ENCODE measurements at places on chromosomes 3 and 15.

DNA sequence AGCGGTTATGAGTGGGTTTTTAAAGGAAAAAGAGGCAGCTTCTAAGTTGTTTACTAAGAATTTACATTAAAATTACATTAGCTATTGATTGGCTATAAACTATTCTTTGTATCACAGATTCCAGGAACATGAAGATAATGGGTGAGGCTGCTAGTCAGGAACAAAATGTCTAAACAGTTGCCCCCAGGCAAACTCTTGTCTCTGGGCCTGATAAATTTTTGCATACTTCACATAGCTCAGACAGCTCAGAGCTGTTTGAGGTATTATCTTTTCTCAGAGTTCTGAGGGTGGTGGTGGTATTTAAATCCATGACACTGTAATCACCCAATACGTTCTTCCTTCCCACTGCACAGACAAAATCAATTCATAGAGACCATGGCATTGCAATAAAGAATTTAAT is 2.1 kb upstream of the HACD2 start:
- no peak for DNase-seq

DNA sequence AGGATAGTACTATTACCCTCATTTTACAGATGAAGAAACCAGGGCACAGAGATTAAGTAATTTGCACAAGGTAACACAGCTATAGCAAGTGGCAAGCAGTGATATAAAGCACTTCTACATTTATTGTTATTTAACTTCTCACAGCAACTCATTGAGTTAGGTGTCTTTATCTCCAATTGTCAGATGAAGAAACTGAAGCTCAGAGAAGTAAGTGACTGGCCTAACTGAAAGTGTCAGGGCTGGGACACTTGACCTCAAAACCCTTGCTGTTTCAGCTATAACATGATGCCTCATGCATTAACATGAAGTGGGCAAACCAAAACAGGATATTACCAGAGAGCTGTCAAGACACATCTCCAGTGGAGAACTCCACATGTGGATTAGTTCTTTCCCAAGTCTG is 65.8 kb upstream of the LEKR1 start:
- no peak for DNase-seq

GRCh38 chr3:50236484-50237132 is 604 bp downstream of the GNAI2 start:
- no peak for DNase-seq

- DNase-seq: no peak
These were observed 381.1 kb upstream of the CNTN4 start for GRCh38 chr3:1717524-1717923.

GRCh38 chr3:52277972-52278509 is 408 bp downstream of the WDR82 start:
- peak; percentile 51 for DNase-seq

GRCh38 chr3:33403756-33404155 is 36.4 kb downstream of the UBP1 start:
- DNase-seq: no peak

- no peak for DNase-seq
These were observed 339.8 kb upstream of the WNT5A start for GRCh38 chr3:55826731-55827496.

DNA sequence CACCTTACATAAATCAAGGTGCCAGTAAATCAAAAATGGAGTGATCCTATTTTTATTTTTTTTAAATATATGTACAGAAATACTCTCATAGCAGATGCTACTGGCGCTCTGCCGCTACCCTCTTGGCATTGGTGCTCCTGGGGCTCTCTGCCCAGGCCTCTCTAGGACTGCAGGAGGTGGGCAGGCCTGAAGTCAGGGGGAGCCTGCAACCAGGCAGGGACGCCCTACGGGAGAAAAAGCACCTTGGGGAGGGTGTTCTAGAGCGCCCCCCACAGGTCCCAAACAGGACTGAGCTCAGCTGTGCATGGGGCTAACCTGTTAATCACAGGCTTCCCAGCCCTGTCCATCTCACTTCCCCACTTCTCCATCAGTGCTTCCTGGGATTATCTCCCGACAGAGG is 192.5 kb downstream of the SHQ1 start:
- DNase-seq: no peak

DNA sequence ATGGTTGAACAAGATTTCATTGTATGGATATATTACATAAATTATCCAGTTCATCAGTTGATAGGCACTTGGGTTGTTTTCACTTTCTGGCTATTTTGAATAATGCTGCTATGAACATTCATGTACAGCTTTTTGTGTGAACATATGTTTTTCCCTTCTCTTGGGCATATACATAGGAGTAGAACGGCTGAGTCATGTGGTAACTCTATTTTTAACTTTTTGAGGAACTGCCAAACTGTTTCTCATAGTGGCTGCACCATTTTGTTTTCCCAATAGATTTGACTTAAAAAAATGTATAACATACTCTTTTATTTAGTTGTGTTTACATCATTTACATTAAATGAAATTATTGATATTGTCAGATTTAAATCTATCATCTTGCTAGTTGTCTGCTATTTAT is 28.8 kb upstream of the RFX7 start:
- no peak for DNase-seq

- peak; percentile 5 for DNase-seq
These were observed 72.0 kb upstream of the MAP4 start for GRCh38 chr3:48088056-48088748.

DNA sequence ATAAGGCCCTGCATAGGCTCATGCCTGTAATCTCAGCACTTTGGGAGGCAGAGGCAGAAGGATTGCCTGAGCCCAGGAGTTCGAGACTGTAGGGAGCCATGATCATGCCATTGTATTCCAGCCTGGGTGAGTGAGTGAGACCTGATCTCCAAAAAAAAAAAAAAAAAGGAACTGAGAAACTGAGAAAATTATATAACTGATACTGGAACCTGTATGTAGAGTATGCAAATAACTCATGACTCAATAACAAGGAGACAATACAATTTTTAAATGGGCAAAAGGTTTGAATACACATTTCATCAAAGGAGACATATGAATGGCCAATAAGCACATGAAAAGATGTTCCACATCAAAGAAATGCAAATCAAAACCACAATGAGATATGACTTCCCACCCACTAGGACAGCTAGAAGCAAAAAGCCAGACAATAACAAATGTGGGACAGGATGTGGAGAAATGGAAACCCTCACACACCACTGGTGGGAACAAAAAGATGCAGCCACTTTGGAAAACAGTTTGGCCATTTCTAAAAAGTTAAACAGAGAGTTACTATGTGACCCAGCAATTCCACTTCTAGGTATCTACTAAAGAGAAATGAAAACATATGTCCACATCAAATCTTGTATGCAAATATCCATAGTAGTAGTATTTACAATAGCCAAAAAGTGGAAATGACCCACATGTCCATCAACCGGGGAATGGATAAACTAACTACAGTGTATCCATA is 70.7 kb downstream of the IQSEC1 start:
- DNase-seq: no peak

- no peak for DNase-seq
These were observed 189.8 kb downstream of the EPHA3 start for GRCh38 chr3:89297199-89297598.

DNA sequence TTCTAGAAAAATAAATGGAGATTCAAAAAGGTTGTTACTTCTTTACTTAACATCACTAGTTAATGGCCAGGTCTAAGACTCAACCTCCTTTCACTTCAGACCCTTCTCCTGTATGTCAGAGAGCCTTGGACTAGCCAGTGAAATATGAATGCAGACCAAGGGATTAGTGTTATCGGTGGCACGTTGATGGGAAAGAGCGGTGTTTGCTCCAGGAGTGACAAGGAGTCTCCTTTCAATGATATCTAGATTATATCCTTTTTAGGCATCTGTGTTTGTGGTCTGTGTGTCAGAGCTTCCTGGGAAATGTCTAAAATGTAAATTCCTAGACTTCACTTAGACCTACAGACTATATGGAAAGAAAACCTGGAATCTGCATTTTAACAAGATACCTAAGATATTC is 658.0 kb upstream of the KCNMB2 start:
- no peak for DNase-seq

DNA sequence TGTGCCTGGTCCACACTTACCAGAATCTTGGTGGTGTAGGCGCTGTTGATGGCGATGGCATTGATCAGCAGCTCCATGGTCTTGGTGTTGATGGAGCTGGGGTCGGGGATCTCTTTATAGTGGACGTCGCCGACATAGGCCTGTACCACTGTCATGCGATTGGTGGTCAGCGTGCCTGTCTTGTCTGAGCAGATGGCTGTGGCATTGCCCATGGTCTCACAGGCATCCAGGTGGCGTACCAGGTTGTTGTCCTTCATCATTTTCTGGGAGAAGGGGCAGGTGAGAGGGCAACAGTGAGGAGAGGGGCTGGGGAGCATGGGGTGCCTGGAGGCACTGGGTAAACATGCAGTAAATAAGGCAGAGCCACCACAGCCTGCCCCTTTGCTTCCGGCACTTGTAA is 50.9 kb upstream of the SEC13 start:
- DNase-seq: no peak

GRCh38 chr3:178778589-178778988 is 242.4 kb downstream of the KCNMB2 start:
- no peak for DNase-seq

DNA sequence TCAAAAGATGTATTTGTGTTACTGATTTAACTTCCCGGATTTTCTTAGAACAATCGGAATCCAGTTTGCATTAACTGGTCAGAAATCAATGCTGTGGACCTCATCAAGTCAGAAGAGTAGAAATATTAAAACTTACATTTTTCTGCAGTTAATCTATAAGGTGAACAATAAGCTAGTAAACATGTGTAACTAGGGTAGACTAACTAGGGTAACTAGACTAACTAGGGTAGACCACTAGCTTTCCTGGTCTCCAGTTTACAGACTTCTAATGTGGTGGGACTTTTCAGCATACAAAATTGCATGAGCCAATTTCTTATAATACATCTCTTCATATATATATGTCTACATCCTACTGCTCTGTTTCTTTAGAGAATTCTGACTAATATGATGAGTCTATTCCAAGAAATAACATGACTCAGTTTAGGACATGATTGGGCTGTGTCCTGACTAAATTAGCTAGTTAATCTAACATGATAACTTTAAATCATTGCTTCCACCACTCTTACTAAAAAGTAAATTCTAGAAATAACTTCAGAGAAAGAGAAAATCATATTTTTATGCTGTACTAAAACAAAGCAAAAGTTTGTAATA is 5.3 kb downstream of the PLSCR2 start:
- no peak for DNase-seq

GRCh38 chr3:182258538-182259177 is 534.6 kb upstream of the ATP11B start:
- DNase-seq: no peak

DNA sequence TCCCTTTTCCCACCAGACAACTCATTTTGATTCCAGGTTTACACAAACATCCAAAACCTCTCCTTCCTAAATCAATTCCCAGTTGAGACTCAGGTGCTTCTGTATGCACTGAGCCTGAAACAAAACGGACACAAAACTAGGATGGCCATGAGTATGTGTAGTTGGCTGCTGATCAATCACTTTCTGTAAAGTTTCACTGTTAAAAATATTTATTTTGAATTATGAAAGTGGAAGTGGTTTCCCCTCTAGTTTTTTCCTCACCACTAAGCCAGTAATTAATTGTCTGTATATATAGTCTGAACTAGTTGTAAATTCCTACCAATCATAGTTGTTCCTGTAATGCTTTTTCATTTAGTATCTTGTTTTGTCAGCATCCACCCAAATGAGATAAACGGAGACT is 51.7 kb upstream of the TSPAN3 start:
- no peak for DNase-seq

- no peak for DNase-seq
These were observed 750.6 kb downstream of the AGBL1 start for GRCh38 chr15:86830304-86830703.

GRCh38 chr3:43998836-43999727 is 242.6 kb upstream of the TOPAZ1 start:
- DNase-seq: no peak

GRCh38 chr3:143483214-143483613 is 363.6 kb downstream of the CHST2 start:
- DNase-seq: no peak

DNA sequence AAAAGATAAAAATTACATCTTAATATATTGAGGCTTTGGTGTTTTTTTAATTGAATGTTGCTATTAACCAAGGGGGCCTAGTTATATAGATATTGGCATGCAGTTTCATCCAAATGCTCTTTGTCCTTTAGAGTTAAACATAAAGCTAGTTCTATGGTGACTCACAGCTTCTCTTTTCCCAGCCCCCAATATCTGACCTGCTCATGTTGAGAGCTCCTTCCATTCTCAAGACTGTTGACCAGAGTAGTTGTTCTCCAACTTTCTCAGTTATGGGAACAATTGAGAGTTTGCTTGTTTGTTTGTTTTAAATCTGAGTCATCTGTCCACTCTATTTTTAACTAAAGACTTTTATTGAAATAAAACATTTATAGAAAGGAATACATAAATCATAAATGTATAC is 15.8 kb upstream of the RARB start:
- no peak for DNase-seq

DNA sequence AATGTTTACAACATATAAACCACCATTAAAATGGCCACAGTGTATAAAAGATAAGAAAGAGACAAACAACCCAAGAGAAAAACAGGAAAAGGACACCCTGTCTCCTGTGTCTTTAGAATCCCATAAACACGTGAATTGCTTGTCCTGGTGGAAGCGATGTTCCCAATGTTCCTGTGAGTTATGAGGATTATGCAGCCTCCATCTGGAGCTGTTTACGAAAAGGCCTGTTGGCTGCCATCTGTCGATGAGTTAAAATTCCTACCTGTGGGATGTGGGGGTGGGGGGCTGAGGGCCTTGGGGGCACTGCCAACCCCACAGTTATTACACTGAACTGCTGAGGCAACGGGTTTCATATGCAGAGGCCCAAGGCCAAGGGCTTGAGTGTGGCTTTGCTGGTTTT is 13.6 kb downstream of the NISCH start:
- no peak for DNase-seq
